Type B pancreatic cell (in vitro differentiated cells): ENCODE measurements at places on chromosomes 2 and 18. TPM values are rescaled to one million over a fixed set of nuclear protein-coding genes. Genes with fewer than 3 reads are reported as not detected.

GRCh38 chr2:69764286-69765095, 22.6 kb downstream of the ANXA4 start:
- peaks cover 26% of the 10 kb centered on the region for H3K4me1 ChIP-seq
- peak overlapping the region; percentile 74 for H3K27ac ChIP-seq
- DNase-seq, result no peak

DNA sequence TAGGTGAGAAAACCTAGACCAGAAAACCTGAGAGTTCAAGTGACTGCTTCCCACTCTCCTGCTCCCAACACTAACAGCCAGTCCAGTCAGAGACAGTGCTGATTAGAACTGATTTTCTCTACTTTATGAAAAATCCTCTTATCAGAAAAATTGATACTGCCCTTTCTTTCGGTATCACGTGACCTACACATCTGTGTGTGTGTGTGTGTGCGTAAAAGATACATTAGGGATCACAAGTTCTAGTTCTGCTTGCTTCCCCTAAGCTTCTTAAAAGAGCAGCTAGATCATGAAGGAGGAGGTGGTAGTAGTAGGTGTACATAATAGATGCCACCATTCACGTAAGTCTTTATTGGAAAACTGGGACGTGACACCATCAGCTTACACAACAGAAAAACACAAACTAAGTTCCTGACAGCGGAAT, 1.5 kb downstream of the ARL5A start:
- H3K27ac ChIP-seq, result peak overlapping the region; percentile 84
- H3K27me3 ChIP-seq, result no peaks in the 10 kb centered on the region
- H3K36me3 ChIP-seq, result no peaks in the 10 kb centered on the region
- peak overlapping the region; percentile 98 for H3K4me3 ChIP-seq
- H3K4me1 ChIP-seq, result peaks cover 27% of the 10 kb centered on the region
- no peak for DNase-seq

GRB14 gene
- 8.8 and 11.6 TPM in 2 replicates for total RNA-seq

- no peak overlapping the region for H3K4me3 ChIP-seq
- H3K27me3 ChIP-seq, result peaks cover 5% of the 10 kb centered on the region
- H3K27ac ChIP-seq, result no peak overlapping the region
- H3K36me3 ChIP-seq, result no peaks in the 10 kb centered on the region
Measured at GRCh38 chr2:16241166-16242160, 301.1 kb downstream of the MYCN start.

CCDC148 gene
- total RNA-seq, result 0.69 and 3.1 TPM in 2 replicates

CXCR1 gene
- not detected in 2 replicates for total RNA-seq
